CD4-positive, alpha-beta T cell treated with Interleukin-4 for 4 hours (primary cell): ENCODE measurements at places on chromosomes 12 and 14.

DNA sequence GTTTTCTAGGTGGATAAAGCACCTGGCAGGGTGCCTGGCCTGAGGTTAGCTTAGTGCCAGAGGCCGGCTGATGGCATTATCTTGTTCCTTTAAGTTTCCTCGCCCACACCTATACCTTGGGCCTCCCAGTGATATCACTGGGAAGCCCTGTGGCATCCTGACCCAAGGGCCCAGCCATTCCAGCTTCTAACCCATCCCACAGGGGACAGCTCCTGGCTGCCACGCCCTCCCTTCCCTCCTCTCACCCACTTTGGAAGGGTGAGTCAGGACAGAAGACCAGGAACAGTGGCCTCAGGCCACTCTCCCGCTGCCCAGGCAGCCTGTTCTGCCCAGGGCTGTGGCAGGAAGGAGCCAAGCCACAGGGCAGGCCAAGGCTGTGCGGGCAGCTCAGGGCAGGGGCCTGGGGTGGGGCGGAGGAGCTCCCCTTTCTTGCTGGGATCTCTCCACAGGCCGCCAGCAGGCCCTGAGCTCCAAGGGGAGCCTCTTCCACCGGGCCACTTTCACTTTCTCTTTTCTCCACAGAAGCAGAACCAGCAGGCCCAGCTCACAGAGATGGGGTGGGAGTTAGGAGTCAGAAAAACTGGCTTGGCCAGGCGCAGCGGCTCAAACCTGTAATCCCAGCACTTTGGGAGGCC lies 75.1 kb downstream of the IRF2BPL start:
- peak; percentile 48 for DNase-seq

DNA sequence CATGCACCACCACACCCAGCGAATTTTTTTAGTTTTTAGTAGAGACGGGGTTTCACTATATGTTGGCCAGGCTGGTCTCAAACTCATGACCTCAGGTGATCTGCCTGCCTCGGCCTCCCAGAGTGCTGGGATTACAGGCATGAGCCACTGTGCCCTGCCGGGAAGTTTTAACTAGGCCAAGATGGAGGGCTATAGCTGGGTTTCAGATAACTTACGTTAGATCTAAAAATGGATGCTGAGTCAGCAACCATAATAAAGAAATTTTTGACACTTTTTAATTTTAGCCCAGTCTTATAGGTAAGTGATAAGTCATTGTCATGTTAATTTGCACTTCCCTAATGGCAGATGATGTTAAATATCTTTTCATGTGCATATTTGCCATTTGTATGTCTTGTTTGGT lies 14.4 kb downstream of the ZDHHC17 start:
- DNase-seq, result no peak

GRCh38 chr12:106128585-106129328 lies 10.0 kb downstream of the NUAK1 start:
- no peak for DNase-seq

- no peak for DNase-seq
These were observed 237.2 kb downstream of the ITPR2 start for GRCh38 chr12:26595806-26596205.

DNA sequence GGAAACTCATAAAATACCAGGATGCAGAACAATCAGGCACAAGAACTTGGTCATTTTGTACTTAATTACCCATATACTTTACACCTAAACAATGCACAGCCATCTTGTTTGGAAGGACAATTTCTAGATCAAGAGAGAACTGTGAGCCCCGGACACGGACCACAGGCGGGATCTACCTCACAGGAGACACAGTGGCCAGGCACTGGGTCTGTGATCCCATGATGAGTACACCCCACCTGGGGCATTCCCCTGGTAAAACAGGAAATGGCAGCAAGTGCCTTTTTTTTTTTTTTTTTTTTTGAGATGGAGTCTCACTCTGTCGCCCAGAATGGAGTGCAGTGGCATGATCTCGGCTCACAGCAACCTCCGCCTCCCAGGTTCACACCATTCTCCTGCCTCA lies 15.2 kb downstream of the GOLGA3 start:
- no peak for DNase-seq

- no peak for DNase-seq
These were observed 603.9 kb downstream of the TRHDE start for GRCh38 chr12:72876092-72876491.
